ENCODE measurements at places on chromosomes 5 and 9.

GRCh38 chr5:103587185-103587748 lies 24.7 kb upstream of the NUDT12 start:
- DNase-seq = no peak

DNA sequence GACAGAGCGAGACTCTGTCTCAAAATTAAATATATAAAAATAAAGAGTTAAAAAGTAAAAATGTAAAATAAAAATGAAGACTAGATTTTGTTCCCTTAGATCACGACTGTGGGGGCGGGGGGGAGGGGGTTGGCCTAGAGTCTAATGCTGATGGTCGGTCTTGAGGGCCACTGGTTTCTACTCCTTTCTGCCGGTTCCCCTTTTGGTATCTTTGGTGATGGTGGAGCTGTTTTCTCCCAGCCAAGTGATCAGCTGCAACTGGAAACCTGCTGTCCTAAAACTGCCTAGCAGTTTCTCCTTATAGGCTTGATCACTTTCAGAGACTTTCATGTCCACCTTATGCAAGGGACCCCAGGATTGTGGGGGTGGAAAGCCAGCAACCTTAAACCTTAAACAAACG lies 1.1 kb downstream of the SRD5A1 start:
- DNase-seq = no peak

- DNase-seq = no peak
Measured at GRCh38 chr9:18238254-18238653, 235.7 kb upstream of the ADAMTSL1 start.

- DNase-seq = no peak
Measured at GRCh38 chr5:15533129-15533893, 33.3 kb downstream of the FBXL7 start.

DNA sequence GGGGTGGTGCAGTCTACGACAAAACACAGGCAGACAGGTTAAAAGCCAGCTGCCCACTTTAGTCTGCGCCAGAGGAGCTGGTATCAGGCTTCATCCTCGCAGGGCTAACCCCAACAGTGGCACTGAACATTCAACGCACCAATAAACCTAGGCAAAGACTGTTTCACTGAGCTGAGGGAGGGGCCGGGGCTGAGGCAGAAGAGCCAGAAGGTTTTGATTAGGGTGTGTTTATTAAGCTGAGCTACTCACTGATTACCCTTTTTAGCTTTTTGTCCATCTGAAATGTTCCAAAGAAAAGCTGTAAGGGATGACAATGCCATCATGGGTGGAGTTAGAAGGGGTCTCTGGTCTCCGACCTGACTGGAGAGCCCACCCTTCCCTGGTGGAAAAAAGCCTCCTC lies 1.4 kb downstream of the ZMYND19 start:
- no peak for DNase-seq

DNA sequence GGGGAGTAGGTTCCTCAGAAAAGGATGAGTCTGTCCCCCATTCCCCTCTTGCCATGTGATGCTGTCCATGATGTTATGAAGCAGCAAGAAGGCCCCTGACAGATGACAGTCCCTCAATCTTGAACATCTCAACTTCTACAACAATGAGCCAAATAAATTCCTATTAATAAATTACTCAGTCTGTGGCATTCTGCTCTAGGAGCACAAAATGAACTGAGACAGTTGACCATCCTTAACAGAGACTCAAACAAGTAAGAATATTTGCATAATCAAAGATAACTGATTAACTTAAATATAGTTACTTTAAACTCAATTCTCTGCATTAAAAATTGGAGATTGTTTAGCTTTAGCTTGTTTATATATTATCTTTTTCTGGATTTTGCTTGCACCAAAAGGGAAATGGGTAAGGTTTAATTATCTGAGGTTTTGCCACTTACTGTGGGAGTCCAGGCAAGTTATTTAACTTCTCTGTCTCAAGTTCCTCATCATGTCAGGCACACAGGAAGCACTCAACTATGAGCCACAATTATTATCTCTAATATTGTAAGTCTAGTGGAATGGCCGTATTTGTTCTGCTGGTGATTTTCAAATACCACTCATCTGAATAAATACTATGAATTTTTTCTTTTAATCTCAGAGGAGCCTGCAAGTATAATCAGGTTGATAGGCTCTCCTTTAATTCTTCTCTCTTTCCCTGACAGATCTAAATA lies 162.9 kb downstream of the TSSK1B start:
- DNase-seq = no peak

GRCh38 chr5:102955488-102955887 lies 164.4 kb downstream of the GIN1 start:
- DNase-seq = no peak

GRCh38 chr9:69818750-69819345 lies 1.8 kb upstream of the CFAP95 start:
- no peak for DNase-seq

- no peak for DNase-seq
Measured at GRCh38 chr9:79809931-79810330, 238.2 kb downstream of the TLE4 start.

DNA sequence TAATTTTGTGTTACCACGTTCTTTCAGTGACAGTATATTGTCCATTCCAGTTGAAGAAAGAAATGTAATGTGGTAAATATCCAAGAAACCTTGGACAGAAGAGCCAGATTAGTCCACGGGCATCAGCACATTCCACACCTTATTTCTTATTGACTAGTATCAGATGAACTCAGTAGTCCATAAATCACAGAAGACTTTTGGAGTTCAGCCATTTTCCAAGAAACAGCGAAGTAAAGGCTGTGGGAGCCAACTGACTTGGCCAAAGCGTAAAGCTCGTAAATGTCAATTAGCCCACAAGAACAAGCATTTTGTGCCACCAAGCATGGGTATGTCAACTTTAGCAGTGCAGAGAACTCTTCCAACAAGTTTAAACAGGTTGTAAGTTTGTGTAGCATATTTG lies 60.2 kb upstream of the STARD4 start:
- DNase-seq = no peak

DNA sequence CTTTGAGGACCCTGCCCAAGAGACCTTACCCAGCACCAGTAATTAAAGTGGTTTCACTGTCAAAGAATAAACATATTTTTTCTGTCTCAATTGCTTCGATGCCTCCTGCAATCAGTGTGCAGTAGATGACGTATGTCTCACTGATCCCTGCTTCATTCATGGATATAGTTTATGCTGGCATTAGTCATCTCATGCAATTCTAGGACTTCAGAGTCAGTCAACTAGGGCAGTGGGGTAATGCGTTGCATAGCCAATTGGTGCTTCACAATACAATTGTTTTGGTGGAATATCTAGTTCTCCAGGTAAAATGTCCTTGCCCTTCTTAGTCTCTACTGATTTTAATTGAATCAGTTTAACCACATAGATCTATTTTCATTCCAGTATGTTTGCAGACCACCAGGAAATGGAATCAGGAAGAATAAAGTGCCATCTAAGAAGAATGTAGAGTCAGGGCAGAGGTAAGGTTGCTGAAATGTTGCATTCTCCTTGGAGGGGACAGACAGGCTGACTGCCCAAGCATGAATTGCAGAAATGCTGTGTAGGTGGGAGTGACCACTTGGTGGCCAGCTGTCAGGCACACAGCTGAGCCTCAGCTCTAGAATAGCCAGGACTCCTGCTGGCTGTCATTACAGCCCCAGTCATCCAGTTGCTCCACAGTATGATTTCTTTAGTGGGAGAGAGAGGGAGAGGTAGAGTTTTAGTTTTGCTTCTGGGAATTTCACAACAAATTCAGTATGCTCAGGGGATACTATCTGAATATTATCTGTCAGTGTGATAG lies 73.5 kb upstream of the MEGF10 start:
- DNase-seq = no peak

- no peak for DNase-seq
Measured at GRCh38 chr9:82117026-82117811, 128.6 kb downstream of the SPATA31D1 start.

GRCh38 chr9:87324613-87325194 lies 173.0 kb upstream of the DAPK1 start:
- DNase-seq = no peak

DNA sequence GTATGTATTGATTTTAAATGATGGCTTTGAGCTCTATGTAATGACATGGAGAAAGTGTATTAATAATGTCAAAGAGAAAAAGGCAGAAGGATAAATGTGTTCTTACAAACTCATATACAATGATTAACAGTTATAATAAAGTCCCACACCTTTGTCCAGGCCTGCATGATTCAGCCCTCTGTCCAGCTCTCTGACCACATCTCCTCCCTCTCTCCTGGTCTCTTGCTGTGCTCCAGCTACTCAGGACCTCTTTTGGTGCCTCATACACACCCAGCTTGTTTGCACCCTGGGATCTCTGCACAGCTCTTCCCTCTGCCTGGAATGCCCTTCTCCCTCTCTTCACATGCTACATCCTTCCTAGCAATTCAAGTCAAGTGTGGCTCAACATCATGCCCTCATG lies 37.5 kb upstream of the DMRT1 start:
- no peak for DNase-seq

GRCh38 chr5:175385691-175386362 lies 58.2 kb downstream of the DRD1 start:
- DNase-seq = no peak

DNA sequence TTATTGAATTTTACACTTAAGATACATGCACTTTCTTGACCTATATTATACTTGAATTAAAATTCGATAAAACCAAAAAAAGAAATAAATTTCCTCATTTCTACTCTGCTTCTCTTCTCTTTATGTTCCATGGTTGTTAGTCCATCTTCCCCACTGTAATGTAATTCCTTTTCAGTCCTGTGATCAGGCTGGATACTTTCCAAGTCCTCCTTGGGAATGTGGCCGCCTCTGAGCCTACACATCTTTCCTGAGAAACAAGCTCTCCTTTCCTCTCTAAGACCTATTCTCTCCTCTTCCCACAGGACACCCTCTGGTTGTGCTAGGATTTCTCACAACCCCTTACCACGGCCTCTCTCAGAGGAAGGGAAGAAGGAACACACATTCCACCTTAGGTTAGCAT lies 285.1 kb downstream of the DNAH5 start:
- DNase-seq = no peak

- no peak for DNase-seq
Measured at GRCh38 chr5:112480501-112480900, 61.4 kb upstream of the EPB41L4A start.

GRCh38 chr5:126562823-126563222 lies 32.2 kb downstream of the ALDH7A1 start:
- DNase-seq = no peak

GRCh38 chr9:116506685-116507084 lies 180.4 kb upstream of the TRIM32 start:
- no peak for DNase-seq

DNA sequence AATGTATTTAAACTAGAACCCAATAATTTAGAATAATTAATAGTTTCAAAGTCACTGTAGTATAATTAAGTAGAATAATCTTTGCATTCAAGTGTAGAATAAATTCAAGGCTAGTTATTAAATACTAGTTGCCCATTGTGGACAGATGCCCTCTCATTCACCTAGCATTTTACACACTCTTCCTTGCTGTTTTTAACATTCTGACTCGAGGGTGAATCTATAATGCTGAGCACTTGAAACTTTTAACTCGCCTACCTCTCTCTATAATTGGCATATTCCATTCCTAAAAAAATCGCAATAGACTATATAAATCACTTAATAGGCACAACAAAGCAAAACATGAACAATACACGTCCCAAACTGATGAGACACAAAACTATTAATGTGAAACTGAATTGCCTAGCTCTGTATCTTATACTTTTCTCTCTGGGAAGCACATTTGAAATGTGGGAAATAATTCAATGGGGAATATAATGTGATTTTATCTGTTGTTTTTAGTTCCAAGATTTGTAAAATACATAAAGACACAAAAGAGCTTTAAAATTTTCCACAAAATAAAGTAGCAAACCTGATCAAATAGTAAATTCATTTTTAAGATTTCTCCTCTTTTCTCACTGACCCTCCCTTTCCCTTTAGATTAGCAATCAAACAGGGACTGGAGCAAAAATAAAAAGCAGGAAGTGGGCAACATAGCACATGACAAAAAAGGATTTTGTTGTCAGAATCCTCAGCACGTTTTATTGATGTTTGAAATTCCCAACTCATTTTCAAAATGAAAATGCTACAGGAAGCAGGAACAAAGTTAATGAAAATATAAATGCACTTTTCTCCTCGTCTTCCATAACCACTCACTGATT lies 295.6 kb downstream of the PDE4D start:
- no peak for DNase-seq

- no peak for DNase-seq
Measured at GRCh38 chr5:174719793-174720611, 4.4 kb upstream of the MSX2 start.

DNA sequence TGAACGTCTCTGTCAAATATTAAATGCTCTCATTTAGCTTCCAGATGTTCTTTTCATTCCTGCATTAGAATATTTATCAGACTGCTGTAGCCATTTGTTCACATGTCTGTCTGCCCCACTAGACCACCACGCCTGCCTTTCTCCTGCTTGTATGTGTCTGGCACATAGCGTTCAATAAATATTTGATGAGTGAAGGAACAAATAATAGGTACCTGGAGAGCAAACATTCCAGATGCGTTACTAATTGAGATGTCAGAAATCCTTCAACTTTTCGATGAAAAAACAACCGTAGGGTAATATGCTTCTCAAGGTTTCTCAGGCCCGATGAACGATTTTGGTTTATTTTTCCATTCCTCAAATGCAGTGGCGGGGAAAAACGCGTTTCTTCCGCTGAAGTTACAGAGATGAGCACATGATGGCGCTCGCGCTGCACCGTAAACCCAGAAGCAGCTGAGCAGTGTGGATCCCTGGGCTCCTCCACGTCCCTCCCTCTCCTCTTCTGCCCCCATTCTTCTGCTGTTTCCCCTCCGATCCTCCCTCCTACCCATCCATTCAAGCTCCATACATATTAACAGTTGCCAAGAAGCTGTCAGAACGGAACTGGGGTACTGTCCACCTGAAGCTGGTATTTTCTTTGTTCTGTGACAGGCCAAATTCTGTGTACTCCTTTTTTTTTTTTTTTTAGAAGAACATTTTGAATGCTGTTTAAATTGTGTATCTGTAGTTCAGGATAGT lies 245.4 kb downstream of the MPDZ start:
- DNase-seq = peak; percentile 73

DNA sequence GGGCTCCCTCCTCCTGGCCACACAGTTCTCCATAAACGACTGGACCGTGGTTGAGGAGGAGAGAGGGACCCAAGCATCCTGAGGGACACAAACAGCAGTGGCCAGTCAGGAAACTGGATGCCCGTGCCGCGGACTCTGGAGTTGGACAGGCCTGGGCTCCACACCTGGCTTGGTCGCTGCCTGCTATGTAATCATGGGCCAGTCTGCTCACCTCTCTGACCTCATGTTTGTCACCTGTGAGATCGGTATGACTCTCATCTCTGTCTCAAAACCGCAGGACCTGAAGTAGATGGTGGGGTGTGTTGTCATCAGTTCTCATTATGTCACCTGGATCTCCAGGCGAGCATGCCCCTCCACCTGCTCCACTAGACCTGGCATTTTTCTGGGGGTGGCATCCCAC lies 14.5 kb downstream of the CXXC5 start:
- no peak for DNase-seq

GRCh38 chr5:170493028-170493820 lies 10.6 kb upstream of the KCNIP1 start:
- no peak for DNase-seq

DNA sequence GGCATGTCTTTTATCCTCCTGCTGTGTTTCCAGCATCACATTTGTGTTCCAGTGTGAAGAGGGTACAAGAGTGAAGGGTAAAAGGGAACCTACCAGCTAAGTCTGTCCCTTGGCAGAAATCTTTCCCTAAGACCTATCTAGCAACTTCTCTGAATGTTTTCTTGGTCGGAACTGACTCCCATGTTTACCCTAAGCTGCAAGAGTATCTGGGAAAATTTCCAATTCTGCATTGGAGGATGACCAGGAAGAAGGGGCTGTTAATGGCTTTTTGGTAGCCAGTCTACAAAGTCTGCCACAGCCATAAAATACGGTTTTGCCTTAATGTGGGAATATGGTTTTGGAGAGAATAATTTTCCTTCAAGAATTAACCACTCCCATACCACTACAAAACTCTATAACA lies 75.1 kb downstream of the MAST4 start:
- DNase-seq = no peak

Data from upper lobe of right lung (tissue), 1 donor.